ENCODE measurements at places on chromosomes 1 and 21.

GRCh38 chr1:31633117-31633516 lies 11.6 kb downstream of the PEF1 start:
- no peak overlapping the region for H3K27ac ChIP-seq
- peaks cover 40% of the 10 kb centered on the region for H3K36me3 ChIP-seq
- DNase-seq = no peak
- no peaks in the 10 kb centered on the region for H3K27me3 ChIP-seq

GRCh38 chr1:186465946-186466345 lies 5.0 kb upstream of the PDC start:
- no peaks in the 10 kb centered on the region for H3K4me1 ChIP-seq
- no peaks in the 10 kb centered on the region for H3K36me3 ChIP-seq
- peaks cover 11% of the 10 kb centered on the region for H3K27me3 ChIP-seq
- no peak for DNase-seq
- H3K4me3 ChIP-seq = no peak overlapping the region

- no peaks in the 10 kb centered on the region for H3K27me3 ChIP-seq
- DNase-seq = no peak
- H3K36me3 ChIP-seq = no peaks in the 10 kb centered on the region
Observed at GRCh38 chr1:248288391-248288790, 10.6 kb upstream of the OR2T33 start.

- peaks cover 14% of the 10 kb centered on the region for H3K27me3 ChIP-seq
- no peaks in the 10 kb centered on the region for H3K36me3 ChIP-seq
- no peak overlapping the region for H3K27ac ChIP-seq
- no peak for DNase-seq
Observed at GRCh38 chr1:175466556-175466955, 274.0 kb upstream of the KIAA0040 start.

GRCh38 chr21:46516068-46516467 lies 57.4 kb downstream of the DIP2A start:
- no peak overlapping the region for H3K4me3 ChIP-seq
- peaks cover 22% of the 10 kb centered on the region for H3K36me3 ChIP-seq
- H3K4me1 ChIP-seq = no peaks in the 10 kb centered on the region

DNA sequence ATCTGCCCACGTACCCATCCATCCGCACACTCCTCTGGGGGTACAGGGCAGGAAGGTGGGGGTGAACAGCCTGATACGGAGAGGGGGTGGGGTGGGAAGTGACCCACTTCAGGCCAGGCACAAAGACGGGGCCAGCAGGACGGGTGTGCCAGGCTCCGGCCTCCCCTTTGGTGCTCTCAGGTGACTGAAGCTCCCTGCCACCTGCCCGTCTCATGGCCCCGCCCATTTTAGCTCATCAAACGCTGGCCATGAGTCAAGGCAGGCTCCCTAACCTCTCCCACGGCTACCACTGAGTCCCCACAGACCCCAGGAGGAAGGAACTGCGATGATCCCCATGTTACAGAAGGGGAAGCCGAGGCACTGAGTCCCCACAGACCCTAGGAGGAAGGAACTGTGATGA lies 109.6 kb downstream of the CRYAA start:
- DNase-seq = no peak
- peaks cover 4% of the 10 kb centered on the region for H3K27me3 ChIP-seq
- no peaks in the 10 kb centered on the region for H3K36me3 ChIP-seq
- no peaks in the 10 kb centered on the region for H3K4me1 ChIP-seq

GRCh38 chr1:169694304-169695075 lies 16.9 kb downstream of the SELL start:
- no peaks in the 10 kb centered on the region for H3K27me3 ChIP-seq
- peaks cover 96% of the 10 kb centered on the region for H3K4me1 ChIP-seq
- peak; percentile 56 for DNase-seq
- peak overlapping the region; percentile 90 for H3K27ac ChIP-seq
- H3K4me3 ChIP-seq = peak overlapping the region; percentile 28
- peaks cover 54% of the 10 kb centered on the region for H3K36me3 ChIP-seq

DNA sequence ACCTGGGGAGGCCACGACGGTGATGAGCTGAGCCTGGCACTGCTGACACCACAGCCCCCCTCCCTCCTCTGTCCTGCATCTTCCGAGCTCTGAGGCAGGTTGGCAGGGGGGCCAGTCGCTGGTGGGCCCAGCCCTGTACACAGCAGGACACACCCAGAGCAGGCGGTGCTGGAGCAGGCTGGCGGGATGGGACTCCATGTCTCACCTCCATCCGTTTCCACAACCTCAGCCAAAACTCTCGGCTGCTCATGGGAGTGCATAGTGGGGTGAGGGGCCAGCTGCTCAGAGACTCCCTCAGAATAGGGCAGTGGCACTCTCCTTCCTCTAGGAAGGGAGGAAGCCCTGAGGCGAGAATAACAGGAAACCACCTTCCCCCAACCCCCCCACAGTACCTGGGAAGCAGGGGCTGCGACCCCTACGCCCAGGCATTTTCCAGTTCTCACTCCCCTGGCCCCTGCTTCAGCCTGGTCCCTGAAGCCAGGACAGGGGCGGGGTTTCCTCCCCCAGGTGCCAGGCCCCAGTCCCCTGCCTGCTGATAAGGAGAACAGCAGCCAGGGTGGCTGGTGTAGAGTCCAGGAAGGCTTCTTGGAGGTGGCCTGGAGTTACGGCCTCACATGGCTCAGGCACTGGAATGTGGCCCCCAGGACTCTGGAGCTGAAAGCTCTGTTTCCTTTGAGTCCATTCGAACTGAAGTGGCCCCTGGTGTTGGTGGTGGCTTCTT lies 3.2 kb upstream of the IBA57 start:
- no peak for DNase-seq
- no peaks in the 10 kb centered on the region for H3K36me3 ChIP-seq
- H3K4me3 ChIP-seq = no peak overlapping the region

DNA sequence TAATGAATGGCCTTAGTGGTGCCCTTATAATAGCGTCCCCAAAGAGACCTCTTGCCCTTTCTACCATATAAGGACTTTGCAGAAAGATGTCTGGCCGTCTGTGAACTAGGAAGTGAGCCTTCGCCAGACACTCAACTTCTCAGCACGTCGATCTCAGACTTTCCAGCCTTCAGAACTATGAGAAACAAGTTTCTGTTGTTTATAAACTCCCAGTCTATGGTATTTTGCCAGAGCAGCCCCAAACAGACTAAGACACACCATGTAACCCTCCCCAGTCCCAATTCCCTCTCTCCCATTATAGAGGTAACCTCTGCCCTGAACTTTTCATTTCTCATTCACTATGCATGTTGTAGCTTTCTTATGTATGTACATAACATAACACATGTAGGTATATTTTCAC lies 55.7 kb downstream of the NID1 start:
- no peak overlapping the region for H3K4me3 ChIP-seq
- H3K4me1 ChIP-seq = peaks cover under 1% of the 10 kb centered on the region
- H3K27ac ChIP-seq = no peak overlapping the region
- peaks cover 3% of the 10 kb centered on the region for H3K27me3 ChIP-seq

- peak; percentile 58 for DNase-seq
- H3K36me3 ChIP-seq = no peaks in the 10 kb centered on the region
- peak within 1 kb of the TSS; percentile 24 for H3K27ac ChIP-seq
- peak within 1 kb of the TSS; percentile 75 for H3K4me3 ChIP-seq
Observed at GRCh38 chr1:51990478-51990965, at the start of gene RAB3B. TSS of gene RAB3B (minus strand) at chr1:51990700. CDS start at chr1:51977117, 13,583 bp downstream.

DNA sequence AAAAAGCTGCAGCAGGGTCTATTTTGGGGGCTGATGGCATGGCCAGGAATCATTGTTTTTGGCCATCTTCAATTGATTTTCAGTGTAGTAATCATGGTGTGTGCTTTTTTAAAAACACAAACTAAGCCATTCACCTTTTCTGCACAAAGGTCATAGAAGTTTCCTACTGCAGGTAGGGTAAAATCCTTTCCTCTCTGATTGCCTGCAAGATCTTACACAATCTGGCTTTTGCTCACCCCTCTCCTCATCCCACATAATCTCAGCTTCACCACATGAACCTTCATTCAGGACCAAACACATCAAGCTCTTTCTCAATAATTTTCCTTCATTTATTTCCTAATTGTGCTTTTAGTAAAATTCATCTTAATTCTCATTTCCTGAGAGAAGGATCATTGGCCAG lies 38.3 kb upstream of the GBP5 start:
- peaks cover 16% of the 10 kb centered on the region for H3K36me3 ChIP-seq
- H3K27ac ChIP-seq = peak overlapping the region; percentile 87
- peaks cover 59% of the 10 kb centered on the region for H3K4me1 ChIP-seq
- H3K27me3 ChIP-seq = no peaks in the 10 kb centered on the region

DNA sequence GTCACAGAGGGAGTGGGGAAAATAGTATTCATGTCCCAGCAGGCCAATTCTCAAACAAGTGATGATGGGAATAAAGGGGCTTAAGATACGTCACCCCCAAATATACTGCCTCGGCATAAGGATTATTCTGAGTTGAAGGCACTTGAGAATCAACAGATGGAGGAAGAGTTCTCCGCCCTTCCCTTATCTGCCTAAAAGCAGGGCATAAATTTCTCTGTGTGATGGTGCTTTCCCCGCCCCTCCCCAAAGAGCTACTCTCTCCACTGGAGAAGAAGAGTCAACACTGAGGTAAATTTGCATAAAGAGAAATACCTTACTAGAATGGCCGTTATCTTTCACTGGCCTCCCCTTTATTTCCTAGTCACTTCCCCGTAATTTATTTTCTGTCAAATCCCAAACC lies 18.7 kb downstream of the BECN2 start:
- H3K4me3 ChIP-seq = no peak overlapping the region
- H3K27ac ChIP-seq = no peak overlapping the region
- H3K27me3 ChIP-seq = no peaks in the 10 kb centered on the region

- DNase-seq = no peak
- H3K27ac ChIP-seq = no peak overlapping the region
- H3K36me3 ChIP-seq = no peaks in the 10 kb centered on the region
- no peaks in the 10 kb centered on the region for H3K27me3 ChIP-seq
- no peak overlapping the region for H3K4me3 ChIP-seq
Observed at GRCh38 chr1:80056179-80056578, 1049.6 kb upstream of the ADGRL4 start.

Measured in activated T-helper 1 cell treated with anti-CD3 and anti-CD28 coated beads, Interleukin-12 subunit alpha, Interleukin-12 subunit beta, Interleukin-2, Interleukin-4 antibody, amounts not matched to agents 30 ng/mL and 10 ng/mL and 1 ng/mL, durations not matched to agents 14 hours and 24 hours and 36 hours (primary cell).